ENCODE measurements at places on chromosomes 3 and 15.

GRCh38 chr15:41789236-41789635, 15.0 kb downstream of the MAPKBP1 start:
- no peak for DNase-seq

- DNase-seq, result no peak
These were observed 26.7 kb upstream of the SLC41A3 start for GRCh38 chr3:126110431-126111125.

DNA sequence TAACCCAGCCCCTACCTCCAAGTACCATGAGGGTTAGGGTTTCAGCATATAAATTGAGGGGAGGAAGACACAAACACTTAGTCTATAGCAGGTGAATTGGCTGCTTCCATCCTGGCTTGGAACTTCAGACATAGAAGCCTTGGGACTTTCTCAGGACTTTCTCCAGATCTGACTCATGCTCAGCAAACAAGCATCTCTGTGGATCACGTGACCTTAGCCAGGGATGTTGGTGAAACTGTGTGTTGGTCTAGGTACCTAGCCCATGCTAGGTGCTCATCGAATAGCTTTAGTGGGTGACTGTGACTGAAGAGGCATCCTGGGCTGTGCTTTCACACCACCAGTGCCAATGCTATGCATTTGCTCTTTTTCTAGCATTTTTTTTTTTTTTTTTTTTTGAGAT, 58.9 kb downstream of the CD47 start:
- DNase-seq, result no peak

GRCh38 chr15:27459836-27460235, 488.9 kb downstream of the GABRG3 start:
- DNase-seq, result no peak

Data from NAMALWA (cell line).